ENCODE measurements at places on chromosomes 11 and 22. TPM values are rescaled to one million over a fixed set of nuclear protein-coding genes. Genes with fewer than 3 reads are reported as not detected.

DNA sequence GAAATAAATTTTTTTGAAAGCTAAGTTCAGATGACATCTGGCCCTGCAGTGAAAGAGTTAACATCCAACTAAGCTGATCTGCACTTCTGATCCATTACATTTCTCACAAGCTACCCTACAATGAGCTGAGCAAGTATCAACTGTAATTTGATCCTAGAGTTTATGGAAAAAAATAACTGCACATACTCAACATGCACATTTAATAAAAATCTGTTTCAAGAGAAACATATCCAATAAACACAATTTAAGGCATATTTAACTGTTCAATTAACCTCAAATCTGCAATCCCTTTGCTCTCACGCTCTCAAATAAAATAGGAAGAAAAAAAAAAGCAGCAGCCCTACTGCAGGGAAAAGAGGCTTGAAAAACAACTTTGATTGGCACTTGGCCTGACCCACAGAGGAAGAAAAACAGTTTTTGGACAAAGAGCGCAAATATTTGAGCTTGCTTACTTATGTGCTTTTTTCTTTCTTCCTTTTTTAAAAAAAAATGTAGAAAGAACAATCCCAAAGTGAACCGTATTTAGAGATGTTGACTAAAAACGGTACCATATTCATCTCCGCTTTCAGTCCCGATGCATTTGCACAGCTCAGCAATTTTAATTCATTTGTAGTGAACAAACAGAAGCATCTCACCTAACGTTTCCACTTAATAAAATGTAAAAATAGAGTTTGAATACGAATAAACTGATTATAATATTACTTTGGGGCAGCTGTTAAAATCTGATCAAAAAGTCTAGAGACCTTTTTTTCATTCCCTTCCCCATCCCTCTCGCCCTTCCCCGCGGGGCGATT, 1.6 kb downstream of the SESN3 start:
- DNase-seq: no peak

GRCh38 chr22:45499746-45500145, 2.9 kb upstream of the FBLN1 start:
- no peak for DNase-seq

DNA sequence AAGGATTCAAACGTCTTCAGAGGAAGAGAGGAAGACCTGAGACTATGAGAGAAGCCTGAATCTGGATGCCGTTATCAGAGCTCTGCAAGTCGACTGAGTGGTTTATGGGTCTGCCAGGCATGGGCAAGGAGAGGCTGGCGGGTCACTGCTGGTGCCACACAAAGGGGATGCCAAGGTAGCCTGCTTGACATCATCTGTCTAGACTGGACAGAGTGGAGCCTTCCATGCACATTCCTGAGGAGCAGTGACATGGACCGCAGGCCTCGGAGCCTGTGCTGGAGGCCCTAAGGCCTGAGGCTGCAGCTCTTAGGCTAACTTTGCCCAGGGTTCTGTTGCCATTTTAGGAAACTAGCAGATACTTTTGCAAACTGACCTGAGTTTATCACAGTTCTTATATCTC, 127.4 kb downstream of the WT1 start:
- DNase-seq: no peak

GRCh38 chr22:29369460-29369859, 18.9 kb downstream of the AP1B1 start:
- DNase-seq: no peak

GRCh38 chr11:74685905-74686304, 45.3 kb downstream of the CHRDL2 start:
- DNase-seq: no peak

DNA sequence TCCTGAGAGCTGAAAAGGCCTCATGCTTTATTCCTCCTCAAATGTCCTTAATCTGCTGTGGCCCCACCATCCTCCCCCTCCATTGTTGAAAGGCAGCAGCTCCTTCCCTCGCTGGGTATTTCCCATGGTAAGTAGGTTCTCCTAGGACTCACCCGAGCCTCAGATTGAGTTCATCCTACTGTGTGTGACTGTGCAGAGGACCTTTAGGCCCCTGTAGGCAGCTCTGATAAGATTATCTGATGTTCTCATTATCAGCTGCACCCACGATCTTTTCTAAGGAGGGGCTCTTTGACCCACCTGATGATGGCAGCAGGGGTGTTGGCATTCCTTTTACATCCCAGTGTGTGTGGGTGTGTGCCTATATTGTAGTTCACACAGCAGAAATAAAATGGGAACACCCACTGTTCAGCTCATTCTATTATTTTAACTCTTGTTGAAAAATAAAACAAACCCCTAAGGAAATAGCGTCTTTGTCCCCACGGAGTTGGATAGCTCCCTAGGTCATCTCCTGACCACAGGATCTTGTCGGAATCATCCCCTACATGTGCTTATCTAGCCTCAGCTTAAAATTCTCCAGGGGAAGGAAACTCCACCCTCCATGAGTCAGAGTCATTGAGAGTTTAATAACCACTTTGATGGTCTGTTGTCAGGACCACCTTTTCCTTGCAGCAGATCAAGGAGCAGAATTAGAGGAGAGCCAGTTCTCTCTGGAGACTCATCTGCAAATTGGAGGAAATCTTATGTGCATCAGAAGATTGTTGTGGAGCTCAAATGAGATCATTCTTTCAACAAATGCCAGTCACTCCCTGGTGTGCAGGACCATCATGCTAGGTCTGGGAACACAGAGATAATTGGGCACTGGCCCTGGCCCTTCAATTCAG, 19.3 kb downstream of the ENDOD1 start:
- no peak for DNase-seq

DNA sequence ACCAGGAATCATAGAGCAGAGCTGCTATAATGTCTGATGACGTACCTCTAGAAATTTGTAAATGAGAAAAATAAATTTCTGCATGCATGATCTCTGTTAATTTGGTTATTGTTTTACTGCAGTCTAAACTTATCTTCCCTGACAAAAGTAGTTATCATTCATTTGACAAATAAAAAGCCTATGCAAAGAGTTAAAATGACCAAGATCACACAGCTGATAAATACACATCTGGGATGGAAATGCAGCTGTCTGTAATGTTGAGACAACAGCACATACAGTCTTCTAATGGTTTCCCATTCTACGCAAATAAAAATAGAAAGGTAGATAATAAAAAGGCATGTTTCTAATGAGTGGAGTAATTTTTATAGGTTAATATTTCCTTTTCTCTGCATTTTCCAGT, 225.1 kb upstream of the LUZP2 start:
- no peak for DNase-seq

GRCh38 chr11:18844753-18845367, 53.3 kb upstream of the PTPN5 start:
- no peak for DNase-seq

- no peak for DNase-seq
Observed at GRCh38 chr22:50398831-50399648, 55.9 kb downstream of the PPP6R2 start.

GRCh38 chr11:45179686-45180178, 33.3 kb downstream of the PRDM11 start:
- no peak for DNase-seq

- no peak for DNase-seq
Observed at GRCh38 chr11:133228471-133229329, 303.6 kb downstream of the OPCML start.

- DNase-seq: no peak
Observed at GRCh38 chr11:16722581-16723344, 15.7 kb upstream of the C11orf58 start.

- DNase-seq: no peak
Observed at GRCh38 chr11:31059529-31059928, 310.0 kb downstream of the DCDC1 start.

- no peak for DNase-seq
Observed at GRCh38 chr11:8025816-8026215, 38.7 kb downstream of the EIF3F start.

GRCh38 chr11:72972496-72973128, 158.4 kb downstream of the ATG16L2 start:
- DNase-seq: no peak

DNA sequence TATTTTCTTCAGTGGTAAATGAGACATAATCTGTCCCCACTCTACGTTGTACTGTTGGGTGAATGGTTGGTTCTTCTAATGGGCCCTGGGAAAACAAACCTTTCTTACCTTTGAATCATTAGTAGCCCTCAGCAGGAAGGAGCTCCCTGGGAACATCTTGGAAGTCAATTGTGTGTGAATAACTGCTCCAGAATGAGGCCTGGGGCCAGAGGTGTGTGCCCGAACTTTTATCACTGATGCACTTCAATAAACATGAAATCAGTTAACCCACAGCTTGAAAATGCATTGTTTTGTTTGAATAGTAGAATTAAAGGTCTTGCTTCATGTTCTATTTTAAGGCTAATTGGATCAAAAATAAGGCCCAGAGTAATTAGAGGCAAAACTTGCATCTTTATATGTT, 67.1 kb downstream of the NAV2 start:
- DNase-seq: no peak

DNA sequence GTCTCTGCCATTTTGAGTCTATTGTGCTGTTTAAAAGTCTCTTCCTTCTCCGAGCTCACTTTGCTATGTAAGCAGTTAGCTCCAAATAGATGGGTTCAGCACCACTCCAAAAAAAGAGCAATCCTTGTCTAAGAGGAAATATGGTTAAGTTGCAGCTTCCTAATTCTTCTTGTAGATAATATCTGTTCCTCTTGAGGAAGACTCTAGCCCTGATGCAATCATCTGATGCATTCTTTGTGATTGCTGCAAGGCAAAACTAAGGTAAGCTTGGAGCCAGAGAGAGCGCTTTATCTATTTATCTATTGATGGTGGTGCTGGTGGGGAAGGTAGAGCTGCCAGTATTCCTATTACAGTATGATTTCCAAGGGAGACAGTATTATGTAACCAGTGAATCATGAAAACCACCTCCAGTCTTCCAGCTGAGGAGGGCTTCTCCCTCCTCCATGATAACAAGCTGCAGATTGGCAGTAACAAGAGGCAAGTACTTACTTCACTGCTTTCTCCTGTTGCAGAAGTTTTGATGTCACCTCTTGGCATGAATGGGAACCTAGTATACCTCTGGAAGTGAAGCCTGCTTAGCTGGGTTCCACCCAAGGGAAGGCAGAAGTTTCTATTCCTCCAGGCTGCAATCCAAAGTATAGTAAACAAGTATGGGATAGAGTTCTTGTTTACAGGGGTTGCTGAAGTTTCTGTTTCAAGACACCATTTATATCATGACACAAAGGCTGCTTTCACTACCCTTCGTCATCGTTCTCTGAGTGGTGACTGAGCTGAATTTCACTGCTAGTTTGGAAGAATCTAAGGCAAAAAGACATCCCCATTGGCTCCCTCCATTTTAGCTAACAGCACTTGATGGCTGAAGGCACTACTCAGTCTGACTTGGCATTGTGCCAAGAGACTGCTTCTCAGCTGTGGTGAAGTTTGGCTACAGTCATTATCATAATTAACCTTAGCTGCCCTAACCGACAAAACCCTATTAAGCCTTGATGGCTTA, 49.7 kb downstream of the FDX1 start:
- no peak for DNase-seq

DNA sequence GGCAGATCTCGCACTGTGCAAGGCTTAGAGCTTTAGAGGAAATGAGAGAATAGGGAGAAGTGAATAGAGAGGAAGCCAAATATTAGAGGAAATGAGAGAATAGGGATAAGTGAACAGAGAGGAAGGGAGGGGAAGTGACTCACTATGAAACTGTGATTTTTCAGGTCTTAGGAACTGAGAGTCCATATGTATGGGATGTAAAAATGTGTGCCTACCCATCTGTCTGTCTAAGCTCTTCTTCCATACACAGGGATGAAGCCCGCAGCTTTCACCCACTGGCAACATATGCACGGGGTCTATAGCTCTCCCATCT, 6.4 kb upstream of the CCDC86 start:
- no peak for DNase-seq

DNA sequence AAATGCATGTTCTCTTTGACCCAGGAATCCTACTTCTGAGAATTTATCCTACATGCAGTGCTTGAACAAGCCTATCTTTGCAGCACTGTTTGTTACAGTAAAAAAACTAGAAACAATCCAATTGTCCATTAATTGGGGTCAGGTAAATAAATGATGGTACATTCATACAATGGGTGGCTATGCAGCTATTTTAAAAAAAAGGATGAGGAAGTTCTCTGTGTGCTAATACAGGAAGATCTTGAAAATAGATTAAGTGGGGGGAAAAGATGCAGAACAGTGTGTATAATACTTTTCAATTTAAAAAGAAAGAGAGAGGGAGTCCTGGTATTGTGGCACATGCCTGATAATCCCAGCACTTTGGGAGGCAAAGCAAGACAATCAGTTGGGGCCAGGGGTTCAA, 9.5 kb upstream of the CREB3L1 start:
- no peak for DNase-seq

DNA sequence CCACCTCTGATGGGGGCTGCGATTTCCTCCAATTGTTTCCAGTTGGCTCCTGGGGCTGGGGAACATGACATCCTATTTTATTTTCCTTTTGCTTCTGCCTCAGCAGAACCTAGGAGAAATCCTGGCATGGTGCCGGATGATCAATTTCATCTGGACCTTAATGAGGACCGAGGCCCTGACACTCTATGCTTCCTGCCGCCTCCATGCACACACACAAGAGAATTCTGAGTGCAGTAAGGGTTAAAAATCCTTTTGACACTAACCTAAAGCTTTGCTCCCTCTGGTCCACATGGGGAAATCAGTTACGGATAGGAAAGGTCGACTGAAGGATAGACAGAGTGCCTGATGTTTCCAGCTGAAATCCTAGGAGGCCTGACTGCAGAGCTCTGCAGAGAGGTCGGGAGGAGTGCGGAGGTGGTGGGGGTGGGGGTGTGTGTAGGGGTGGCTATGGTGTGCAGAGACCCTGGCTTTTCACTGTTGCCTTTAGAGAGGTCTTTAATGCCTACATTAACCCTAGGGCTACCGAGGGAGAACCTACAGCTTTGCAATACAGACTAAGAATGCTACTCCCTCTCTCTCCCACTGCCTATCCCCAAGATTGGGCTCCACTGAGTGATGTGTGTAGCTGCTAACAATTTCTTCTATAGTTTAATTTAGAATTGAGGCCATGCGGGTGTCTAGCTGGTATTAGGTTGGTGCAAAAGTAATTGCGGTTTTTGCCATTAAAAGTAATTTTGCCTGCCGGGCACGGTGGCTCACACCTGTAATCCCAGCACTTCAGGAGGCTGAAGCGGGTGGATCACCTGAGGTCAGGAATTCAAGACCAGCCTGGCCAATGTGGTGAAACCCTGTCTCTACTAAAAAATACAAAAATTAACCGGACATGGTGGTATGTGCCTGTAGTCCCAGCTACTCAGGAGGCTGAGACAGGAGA, 53.6 kb upstream of the INCENP start:
- DNase-seq: no peak

- DNase-seq: no peak
Observed at GRCh38 chr22:27865496-27865895, 53.6 kb downstream of the PITPNB start.

- no peak for DNase-seq
Observed at GRCh38 chr11:2534134-2534956, 89.5 kb downstream of the KCNQ1 start.

GRCh38 chr11:126403658-126404057, 48.2 kb downstream of the ST3GAL4 start:
- no peak for DNase-seq

GRCh38 chr11:15157181-15157580, 42.5 kb downstream of the INSC start:
- no peak for DNase-seq

- no peak for DNase-seq
Observed at GRCh38 chr11:6733326-6734275, 38.2 kb downstream of the OR2AG2 start.

The GLYATL2 gene
- total RNA-seq: not detected

The IL18 gene
- 1.00 TPM for total RNA-seq

The BANF1 gene
- total RNA-seq: 228 TPM

The CREB3L1 gene
- not detected for total RNA-seq

The LRRC56 gene
- 7.1 TPM for total RNA-seq

The NFAM1 gene
- 0.18 TPM for total RNA-seq

The FOLR1 gene
- total RNA-seq: not detected

The PPP2R5B gene
- total RNA-seq: 12.6 TPM

The RCOR2 gene
- total RNA-seq: not detected
